ENCODE measurements at places on chromosomes 3 and 15.

DNA sequence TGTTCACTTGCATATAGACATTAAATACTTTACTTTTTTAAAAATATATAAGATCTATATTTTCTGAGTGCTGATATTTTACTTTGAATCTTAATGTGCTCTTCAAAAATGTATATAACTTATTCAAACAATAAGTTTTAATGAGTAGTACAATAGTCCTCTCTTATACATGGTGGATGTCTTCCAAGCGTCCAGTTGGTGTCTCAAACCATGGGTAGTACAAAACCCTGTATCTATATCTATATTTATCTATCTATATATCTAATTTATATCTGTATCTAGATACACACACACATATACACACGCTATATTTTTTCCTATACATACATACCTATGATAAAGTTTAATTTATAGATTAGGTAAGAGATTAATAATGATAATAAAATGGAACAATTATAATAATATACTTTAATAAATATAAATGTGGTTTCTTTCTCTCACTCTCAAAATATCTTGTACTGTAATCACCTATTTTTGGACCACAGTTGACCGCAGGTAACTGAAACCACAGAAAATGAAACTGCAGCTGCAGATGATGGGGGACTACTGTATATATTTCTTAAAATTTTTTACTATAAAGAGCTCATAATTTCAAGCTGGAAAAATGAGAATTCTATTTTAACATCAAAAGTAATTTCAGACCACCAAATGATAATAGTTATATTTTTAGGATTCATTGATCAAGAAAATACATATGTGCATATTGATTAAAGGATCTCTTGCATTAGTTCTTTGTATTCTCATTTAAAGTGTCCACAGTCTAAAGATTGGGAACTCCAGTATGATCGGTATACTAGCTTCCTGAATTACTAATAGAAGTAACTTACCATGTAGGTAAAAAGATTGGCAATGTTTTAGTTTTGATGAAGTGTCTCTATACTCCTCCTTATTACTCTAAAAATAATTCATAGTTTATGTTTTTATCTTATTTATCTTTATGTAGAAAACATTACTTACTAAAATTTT, 215.1 kb upstream of the MLF1 start:
- DNase-seq, result no peak

- DNase-seq, result no peak
Measured at GRCh38 chr3:55368366-55368765, 118.7 kb downstream of the WNT5A start.

DNA sequence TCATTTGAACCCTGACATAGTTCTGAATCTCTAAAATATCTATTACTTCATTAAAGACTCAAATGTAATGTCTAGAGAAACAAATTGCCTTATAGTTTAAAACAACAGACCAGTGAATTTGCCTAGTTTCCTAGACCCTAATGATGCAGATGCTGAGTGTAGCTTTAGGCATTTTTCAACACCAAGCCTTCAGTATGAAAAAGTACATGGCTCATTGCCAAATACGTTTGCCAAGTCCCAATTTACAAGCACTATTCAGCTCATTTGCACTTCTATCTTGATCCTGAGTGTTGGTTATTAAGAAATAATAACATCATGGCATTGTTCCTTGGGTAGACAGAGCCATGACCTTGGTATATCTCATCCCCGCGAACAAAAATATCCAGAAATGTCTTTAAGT, 46.8 kb downstream of the EOMES start:
- no peak for DNase-seq

DNA sequence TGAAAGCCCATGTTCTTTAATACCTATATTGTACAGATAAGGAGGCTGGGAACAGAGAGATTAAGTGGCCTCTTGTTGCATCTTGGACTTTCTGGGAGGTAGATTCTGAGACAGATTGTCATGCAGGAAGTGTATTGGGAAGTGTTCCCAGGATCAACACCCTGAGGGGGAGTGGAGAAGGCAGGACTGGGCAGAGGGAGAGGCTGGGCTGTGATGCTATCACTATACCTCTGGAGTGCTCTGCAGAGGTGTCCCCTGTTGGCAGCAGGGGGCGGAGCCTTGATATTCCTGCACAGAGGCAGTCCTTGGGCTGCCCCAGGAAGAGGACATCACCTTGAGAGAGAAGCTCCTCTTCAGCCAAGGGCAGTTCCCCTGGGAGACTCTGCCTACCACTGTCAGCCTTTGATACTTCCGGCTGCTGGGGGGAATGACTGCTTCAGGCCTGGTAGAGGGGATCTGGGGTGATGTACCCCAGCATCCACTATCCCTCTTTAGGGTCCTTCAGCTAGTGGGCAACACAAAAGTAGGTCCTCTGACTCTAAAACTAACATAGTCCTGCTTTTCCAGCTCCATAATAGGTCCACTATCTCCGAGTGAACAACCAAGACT, 97.4 kb upstream of the RNU6-1 start:
- DNase-seq, result no peak

DNA sequence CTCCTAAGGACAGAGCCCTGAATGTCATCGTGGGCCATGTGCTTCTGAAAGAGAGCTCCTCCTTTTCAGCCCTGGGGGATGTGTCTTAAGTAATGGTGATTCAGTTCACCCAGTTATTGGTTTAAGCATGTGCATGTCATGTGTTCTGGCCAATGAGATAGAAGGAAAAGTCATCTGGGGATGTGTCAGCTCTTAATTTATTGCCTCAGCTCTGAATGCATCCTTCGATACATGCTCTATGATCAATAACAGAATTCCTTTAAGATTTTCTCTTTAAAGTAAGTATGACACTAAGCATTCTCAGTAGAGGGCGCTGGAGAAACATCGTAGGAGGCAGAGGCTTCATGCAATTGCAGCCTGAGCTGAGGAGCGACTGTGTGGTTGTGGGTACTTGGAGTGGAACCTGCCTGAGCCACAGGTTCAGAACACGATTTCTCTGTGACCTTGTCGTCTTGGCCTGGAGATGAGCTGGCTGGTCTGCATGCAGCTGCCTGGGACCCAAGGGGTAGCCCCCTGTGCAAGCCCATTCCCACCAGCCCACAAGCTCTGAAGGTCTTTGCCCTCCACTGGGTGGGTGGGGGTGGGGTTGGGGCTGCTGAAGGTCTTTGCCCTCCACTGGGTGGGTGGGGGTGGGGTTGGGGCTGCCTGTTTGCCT, 69.5 kb downstream of the C3orf38 start:
- DNase-seq, result no peak

DNA sequence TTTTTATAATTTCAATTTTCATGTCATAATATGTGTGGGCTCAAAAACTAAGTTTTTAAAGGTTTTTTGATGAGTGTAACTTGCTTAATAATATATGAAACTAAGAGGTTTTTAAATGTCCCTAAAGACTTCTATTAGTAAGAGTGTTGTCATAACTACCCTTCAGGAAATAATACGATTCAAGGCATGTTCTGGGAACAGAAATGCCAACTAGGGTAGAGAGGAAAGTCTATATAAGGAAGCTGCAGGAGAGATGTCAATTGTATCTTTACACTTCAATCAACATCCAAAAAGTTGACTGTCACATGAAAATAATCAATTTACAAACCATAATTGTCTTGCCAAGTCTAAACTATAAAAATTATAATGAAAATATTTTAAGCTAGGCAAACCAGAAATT, 76.3 kb downstream of the SMARCC1 start:
- DNase-seq, result no peak

DNA sequence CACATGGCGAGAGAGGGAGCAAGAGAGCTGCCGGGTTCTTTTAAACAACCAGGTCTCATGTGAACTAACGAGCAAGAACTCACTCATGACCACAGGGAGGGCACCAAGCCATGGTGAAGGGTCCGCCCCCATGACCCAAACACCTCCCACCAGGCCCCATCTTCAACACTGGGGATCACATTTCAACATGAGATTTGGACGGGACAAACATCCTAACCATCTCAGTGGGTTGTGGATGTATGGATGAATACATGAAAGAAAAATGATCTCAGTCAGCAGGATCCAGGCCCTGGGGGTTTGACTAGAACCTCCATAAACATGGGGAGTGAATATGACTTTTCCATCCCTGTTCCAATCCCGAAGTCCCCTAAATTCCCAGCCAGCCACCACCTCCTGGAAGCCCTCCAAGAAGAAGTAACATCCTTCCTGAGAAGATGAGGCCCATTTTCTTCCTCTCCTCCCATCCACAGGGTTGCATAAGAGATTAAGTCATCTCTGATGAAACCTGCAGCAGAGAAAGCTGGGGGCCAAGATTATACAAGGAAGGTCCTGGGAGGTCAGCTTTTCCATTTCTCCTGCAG, 9.5 kb downstream of the CAV3 start:
- DNase-seq, result peak; percentile 6

DNA sequence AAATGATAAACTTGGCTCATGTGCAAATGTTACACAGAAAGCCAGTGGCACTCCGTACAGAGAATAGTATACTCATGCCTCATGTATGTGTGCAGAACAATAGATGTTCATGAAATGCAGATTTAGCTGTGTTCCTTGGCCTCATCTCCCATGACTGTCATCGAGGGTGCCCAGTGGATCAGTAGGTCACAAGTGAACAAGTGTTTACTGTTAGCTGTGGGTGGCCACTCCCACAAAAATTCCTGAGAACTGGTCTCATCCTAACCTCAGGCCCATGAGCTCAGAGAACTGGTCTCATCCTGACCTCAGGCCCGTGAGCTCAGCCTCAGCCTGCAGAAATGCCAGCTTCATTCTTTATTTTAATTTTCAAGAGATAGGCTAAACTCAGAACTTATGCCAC, 124.1 kb downstream of the GADL1 start:
- DNase-seq, result no peak

GRCh38 chr15:85973584-85974347, 105.9 kb upstream of the AGBL1 start:
- DNase-seq, result no peak

GRCh38 chr3:108940568-108941263, 13.0 kb downstream of the GUCA1C start:
- no peak for DNase-seq

DNA sequence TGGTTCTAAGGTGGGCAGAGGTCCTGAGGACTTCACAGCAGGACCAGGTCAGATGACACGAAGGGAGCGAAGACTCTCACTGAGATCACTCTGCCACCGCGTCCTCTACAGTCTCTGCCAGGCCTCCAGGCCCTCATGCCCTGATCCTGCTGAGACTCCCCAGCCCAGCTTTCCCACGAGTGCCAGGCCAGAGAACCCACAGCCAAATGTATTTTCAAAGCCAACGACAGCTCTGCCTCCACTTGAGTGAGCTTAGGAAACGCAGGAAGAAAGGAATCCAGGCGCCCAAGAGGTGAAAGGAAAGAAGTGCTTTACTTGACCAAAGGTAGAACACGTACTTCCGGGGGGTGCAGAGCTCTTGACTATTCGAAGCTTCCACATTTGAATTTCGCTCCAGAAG, 275.0 kb downstream of the XXYLT1 start:
- DNase-seq, result no peak

DNA sequence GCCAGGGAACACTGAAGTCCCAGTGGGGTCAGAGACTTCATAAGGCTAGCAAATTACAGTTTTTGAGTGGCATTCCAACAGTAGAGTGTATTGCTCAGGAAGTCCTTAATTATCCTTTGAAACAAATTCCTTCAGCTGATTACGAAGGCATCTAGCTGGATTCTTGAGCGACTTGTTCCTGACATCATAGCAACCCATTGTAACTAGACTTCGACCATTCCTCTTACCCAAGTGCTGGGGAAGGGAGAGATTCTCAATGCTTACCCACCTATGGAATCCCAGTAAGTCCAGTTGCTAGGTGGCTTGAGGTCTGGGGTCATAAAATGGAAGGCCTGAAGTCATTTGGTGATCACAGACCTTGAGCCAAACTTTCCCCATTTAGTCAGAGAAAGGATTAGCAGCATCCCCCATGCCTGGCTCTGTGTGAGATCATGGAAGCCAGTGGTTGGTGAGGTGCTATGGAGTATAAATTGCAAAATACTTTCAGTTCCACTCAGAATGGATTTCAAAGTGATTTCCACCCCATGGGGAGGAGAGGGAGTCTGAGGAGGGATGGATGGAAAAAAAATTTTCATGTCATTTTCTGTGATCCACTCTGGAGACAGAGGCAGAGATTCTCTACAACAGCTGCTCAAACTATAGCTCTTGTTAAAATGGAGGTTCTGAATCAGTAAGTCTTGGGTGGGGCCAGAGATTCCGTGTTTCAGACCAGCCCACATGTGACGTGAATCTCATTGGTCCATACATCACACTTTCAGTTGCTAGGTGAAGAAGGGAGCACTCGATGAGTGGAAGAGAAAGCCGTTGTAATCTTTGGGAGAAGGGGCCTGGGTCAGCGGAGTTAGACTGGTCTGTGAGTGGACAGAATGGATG, 45.7 kb downstream of the CD86 start:
- DNase-seq, result peak; percentile 65

- no peak for DNase-seq
Measured at GRCh38 chr3:72152551-72153476, 367.9 kb upstream of the PROK2 start.

GRCh38 chr3:37836589-37836988, 25.1 kb upstream of the CTDSPL start:
- DNase-seq, result no peak

DNA sequence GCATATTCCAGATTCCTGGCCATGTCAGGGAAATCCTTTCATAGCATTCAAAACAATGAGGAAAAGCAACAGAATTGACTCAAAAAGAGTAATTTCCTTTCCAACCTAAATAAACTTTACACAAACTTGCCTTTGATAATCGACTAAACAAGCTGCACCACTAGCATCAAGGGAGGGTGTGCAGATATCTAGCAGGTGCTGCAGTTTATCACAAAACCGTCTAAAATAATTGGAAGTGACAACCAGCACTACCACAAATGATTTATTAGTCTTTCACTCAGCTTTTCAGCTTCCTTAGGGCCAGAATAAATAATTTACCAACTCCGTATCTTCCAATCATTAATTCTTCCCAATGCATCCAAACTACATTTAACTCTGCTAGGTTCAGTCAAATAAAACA, 71.7 kb downstream of the TBC1D5 start:
- no peak for DNase-seq

DNA sequence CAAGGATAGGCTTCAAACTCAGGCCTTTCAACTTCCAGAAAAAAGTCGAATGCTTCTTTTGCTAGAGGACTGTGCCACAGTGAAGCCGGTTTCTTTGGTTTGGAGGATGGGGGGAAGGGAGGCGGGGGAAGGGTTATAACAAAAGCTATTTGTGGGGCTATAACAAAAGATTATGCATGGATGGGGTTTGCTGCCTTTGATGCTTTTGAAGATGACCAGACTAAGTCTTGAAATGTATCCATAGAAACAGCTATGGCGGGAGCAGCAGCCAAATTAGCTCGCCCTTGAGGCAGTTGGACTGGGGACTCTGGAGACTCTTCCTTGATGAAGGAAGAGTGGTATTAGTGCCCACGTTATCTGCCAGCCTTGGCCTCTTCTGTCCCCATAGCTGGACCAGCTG, 47.5 kb downstream of the SRGAP3 start:
- no peak for DNase-seq

GRCh38 chr15:52689562-52689961, 10.4 kb upstream of the ATOSA start:
- no peak for DNase-seq

- DNase-seq, result no peak
Measured at GRCh38 chr3:101043687-101044078, 50.5 kb upstream of the ABI3BP start.

DNA sequence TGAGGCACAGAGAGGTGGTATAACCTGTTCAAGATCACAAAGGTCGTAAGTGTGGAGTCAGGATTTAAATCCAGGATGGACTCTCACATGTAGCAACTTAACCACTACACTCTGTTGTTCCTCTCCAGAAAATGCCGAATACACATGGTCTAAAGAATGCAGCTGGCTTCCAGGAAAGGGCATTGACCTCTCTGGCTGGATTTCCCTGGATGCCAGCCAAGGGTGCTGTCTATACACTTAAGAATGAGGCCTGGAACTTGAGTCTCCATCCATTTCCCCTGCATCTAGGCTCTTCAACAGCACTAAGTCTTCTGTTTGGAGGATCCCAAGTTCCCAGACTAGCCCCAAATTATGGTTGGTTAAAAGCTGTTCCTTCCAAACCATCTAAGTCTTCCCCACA, 60.5 kb downstream of the CERS3 start:
- DNase-seq, result no peak
